Tibial nerve (tissue), 4 donors: ENCODE measurements at places on chromosomes 13 and 19.

- DNase-seq: no peak
Observed at GRCh38 chr13:62524498-62524897, 1108.8 kb upstream of the PCDH20 start.

- no peak for DNase-seq
Observed at GRCh38 chr19:1815605-1816529, 3.8 kb upstream of the ATP8B3 start.

GRCh38 chr13:22074403-22074802 is 403.5 kb downstream of the FGF9 start:
- no peak for DNase-seq

DNA sequence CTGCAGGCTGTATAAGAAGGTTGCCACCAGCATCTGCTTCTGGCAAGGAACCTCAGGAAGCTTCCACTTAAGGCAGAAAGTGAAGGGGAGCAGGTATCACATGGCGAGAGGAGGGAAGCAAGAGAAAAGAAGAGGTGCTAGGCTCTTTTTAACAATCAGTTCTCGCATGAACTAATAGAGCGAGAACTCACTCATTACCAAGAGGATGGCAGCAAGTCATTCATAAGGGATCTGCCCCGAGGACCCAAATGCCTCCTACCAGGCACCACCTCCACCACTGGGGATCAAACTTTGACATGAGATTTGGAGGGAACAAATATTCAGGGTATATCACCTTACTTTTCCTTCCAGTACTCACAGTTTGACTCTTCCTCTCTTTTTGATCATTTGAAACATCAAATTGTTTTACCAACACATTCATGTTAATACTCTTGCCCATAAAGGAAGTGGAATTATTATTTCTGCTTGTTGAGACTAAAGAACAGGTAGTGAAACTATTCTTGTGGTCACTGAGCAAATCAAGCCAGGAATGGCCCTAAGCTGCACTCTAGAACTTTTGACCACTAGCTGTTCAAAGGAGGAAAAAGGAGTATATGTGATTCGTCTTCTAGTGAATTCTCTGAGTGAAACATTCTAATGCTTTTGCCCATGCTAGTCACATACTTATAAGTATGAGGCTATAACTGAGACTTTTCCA is 45.0 kb downstream of the LACC1 start:
- no peak for DNase-seq

DNA sequence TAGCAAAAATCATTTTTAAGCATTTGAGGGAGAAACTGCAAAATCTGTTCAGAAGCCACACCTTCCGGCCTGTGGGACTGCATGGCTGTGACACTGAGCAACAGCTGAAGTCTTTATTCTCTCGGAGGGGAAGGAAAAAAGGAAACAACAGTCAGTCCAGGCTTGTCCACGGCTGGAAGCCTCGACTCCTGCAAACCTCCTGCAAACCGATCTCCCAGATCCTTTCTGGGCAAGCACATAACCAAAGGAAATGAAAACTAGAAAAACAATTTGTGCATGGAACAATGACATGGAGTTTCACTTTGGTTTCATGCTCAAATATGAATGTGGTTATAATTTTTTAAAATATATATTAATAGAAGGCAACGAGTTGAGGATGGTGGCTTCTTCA is 1.0 kb downstream of the COL4A1 start:
- no peak for DNase-seq

GRCh38 chr19:328025-328505 is 16.5 kb downstream of the MIER2 start:
- no peak for DNase-seq

DNA sequence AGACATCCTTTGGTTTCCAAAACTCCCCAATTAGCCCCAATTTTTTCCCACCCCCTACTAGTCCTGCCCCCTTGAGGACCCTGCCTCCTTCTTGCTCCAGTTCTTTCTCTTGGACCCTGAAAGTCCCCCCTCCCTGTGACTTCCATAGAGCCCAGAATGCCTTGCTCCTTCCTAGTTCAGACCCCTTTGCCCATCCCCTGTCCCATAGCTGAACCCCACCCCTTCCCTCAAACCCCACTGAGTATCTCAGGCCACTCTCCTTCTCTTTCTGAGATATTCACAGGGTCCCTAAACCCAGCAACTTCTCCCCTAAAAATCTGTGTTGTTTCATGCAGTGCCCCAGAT is 1.1 kb upstream of the LRFN1 start:
- no peak for DNase-seq

DNA sequence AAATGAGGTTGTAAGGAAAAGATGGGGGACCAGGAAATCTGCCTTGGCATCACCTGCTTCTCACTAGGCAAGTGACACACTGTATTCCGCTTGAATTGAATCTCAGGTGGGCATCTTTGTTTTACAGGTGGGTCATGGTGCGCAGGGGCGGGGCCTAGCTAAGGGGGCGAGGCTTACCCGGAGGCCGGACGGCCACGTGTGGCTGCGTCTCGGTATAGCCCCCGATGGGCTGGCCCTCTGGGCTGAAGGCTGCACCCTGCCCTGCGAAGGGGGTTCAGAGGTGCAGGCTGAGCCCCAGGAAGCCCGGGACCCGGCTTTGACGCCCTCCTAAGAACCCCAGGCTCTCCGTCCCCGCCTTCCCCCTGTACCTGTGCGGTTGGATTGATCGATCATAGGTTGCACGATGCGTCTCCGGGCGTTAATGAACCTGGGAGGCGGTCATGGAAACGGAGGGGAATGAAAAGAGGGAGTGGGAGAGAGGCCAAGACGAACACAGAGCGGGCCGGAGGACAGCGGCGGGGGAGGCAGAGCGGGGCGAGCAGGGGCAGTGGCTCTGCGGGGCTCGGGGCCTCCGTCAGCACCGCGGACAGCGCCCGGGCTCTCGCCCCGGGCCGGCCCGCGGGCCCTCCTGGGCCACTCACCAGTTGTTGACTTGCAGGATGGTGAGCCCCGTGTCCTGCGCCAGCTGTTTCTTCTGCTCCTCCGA is 12.5 kb downstream of the MEIS3 start:
- no peak for DNase-seq

DNA sequence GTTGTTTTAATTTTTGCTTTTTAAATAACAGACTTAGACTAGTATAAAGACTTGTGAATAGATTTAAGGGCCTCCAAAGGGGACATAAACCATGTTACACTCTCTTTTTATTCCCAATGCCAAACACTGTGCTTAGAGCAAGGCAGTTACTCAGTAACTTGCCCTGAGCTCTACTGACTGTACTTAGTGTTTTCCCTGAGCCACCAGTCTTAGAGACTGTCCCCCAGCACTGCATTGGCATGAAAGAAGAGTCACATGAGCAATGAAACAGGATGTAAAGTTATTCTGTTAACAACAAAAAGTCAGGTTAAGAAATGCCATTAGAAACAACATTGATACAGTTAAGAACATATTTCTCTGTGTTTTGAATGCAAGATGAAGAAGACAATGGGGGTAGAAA is 187.9 kb downstream of the TBC1D4 start:
- DNase-seq: no peak

DNA sequence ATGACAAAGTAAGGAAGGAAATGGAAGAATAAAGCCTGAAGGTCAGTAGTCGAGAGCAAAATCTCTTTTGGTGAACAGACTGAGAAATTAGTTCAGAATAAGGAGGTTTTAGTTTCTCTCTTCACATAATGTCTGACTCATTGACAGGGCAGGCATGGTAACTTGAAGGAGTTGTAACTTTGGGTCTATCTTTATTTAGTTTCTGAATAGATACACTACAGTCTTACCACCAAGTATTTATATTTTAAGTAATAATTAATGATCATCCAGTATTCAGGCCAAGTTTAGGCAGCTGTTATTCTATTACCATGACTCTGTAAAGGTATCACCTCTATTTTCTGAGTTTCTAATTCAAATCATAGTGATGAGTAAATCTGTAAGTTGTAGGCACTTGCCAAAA is 219.9 kb downstream of the SPRY2 start:
- DNase-seq: no peak

- no peak for DNase-seq
Observed at GRCh38 chr13:23496255-23496654, 62.8 kb upstream of the SACS start.

DNA sequence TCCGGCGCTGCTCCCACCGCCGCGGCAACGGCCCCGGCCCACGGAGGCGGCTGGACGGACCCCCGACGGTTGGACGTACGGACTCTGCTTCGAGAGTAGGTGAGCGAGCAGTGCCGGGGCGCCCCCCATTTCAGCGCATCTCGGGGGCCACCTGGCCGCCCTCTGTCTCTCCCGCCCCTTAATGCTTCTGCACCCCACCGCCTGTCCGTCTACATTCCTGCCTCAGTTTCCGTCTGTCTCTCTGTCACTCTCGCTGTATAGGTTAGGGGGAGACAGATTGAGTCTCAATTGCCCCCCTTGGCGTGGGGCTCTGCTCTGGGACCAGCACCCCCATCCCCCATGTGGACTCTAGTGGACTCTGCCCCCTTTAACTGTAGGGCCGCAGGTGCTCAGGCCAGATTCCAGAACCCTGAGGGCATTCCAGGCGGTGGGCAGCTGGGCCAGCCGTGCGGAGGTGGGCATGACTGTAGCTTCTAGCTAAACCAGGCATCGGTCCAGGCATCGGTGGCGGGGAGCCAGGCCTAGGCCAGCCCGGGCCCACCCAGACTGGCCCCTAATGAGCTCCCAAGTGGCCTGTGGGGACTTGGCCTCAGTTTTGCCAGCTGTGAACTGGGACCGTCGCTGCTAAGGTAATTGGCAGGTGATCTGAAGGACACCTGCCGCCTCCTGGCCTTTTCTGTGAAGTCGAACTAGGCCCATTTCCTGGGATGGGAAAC is 373 bp downstream of the TNFAIP8L1 start:
- no peak for DNase-seq

- DNase-seq: no peak
Observed at GRCh38 chr13:101673360-101674105, 221.1 kb downstream of the ITGBL1 start.

DNA sequence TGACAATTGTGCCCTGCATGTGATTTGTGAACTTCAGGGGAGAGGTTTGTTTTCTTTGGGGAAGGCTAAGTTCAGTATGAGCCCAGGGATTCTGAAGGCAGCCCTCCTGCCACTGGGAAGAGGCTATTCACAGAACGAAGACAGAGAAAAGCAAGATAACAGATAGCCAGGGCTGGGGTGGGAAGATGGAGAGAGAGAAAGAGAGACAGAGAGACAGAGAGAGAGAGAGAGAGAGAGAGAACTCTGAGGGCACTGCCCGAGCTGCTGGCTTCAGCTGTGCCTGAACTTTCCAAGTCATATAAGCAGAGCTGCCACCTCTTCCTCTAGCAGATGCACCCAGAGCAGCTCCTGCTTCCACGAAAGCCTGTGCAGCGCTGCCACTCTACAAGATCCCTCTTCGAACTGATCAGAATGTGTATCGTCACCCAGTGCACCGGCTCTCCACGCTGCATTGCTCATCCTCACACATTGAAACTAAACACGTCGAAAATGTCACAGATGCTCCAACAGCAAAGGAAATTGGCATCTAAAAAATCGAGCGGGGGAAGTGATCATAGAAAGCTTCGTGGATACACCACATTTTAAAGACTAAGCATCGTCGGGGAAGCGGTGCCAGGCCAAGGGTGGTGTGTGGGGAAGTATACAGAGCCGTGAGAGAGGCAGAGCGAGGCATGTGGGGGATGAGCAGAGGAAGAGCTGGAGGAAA is 81.8 kb upstream of the SIAH3 start:
- no peak for DNase-seq

DNA sequence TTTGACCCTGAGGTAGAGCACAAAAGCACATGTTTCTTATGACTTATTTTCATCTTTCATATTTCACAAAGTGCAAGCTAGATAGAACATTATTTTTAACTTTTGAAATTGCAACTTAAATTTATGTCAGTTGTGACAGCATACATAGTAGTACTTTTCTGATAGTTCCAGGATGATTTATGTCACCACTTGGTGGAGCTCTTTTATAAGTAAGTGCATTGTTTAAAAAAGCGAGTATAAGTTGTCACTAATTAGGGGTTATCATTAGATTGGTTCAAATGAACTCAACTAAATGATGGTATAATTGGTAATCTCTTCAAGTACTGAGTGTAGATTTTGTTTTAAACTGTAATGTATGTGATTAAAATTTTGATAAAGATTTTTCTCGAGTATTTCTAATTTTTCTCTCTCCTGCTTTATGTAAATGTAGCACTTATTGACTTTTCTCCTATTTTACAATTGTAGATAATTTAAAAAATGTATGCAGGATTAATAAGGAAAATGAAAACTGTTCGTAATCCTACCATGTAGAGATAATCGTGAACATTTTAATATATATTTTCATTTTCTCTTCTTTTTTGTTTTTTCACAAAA is 31.1 kb downstream of the RB1 start:
- DNase-seq: no peak

DNA sequence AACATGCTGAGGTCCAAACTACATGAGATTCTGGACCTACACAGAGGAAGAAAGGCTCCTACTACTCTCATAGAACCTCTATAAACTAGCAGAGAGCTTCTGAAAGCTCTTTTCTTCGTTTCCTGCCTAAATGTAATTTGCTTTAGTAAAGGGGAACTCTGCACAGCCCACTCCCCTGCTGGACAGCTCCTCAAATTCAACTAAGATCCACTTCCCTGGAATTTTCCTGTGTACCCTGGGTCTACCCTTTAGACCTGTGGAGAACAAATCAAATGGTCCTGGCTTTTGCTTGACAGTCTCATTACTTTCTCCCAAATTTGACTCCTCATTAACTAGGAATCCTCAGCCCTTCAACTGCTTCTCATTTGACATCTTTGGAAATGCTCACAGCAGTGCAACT is 3.5 kb upstream of the DCLK1 start:
- DNase-seq: no peak

- no peak for DNase-seq
Observed at GRCh38 chr13:105219651-105220050, 1315.8 kb downstream of the EFNB2 start.

GRCh38 chr13:44470638-44471562 is 97.3 kb downstream of the SERP2 start:
- DNase-seq: no peak

DNA sequence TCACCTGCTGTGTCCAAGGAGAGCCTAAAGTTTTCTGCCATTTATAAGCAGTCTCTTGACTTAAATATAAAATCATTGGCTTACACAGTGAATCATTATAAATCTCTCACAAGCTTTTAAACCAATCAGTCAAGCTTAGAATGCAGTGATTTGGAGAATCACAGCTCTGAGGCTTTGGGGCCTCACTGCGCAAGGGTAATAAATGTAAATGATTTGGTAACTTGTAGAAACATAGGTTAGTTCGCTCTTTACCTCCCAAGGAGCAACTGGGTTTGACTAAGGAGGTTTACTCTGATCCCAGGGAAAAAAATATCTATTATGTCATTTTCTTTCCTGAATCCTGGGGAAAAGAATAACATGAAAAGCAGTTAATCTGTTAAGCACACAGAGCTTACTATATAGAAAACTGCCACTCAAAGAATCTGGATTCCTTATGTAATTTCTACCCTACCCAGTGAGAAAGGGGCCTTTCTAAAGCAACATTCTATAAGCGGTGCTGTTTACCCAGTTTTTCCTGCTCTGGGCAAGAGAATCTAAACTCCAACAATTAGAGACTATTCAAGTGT is 128.2 kb downstream of the MZT1 start:
- no peak for DNase-seq

- no peak for DNase-seq
Observed at GRCh38 chr13:100645382-100645781, 29.2 kb downstream of the TMTC4 start.
